ENCODE measurements at places on chromosomes 5 and 9.

DNA sequence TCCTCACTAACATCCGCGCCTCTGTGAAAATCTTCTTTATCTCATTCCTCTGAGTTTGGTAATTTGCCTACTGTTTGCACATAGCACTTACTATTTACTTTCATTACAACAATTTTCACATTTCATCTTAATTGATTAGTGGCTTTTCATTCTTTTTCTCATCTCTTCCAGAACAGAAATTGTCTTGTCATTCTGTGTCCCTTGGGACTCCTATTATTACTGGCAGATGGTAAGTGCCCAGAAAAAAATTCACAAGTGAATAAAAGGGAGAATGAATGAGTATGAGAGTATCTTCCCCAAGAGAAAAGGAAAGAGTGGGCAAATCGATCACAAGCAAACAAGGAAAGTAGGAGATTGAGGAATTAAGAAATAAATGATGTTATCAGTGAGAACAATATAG is 876.1 kb downstream of the TLE4 start:
- no peak for DNase-seq

- DNase-seq = no peak
Measured at GRCh38 chr9:75039801-75040200, 11.7 kb upstream of the CARNMT1 start.

GRCh38 chr9:109966643-109967368 is 186.8 kb downstream of the PALM2AKAP2 start:
- no peak for DNase-seq

GRCh38 chr5:126503602-126504104 is 80.4 kb downstream of the GRAMD2B start:
- peak; percentile 15 for DNase-seq

DNA sequence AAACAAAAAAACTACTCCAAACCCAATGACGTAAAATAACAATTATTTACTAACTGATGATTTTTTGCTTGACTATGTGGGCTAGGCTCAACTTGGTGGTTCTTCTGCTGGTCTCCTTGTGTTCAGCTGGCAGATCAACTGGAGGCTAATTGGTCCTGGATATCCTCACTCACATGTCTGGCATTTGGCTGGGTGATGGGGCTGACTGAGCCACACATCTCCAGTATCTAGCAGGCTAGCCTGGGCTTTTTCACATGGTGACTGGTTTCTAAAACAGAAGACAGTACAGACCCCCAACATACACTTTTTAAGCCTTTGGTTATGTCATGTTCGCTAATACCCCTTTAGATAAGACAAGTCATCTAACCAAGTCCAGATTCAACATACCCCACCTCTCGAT is 104.7 kb upstream of the PRRC1 start:
- no peak for DNase-seq

Measured in Panc1 (cell line).